ENCODE measurements at places on chromosomes 7 and 10. TPM values are rescaled to one million over a fixed set of nuclear protein-coding genes. Genes with fewer than 3 reads are reported as not detected.

The SEC31B gene
- total RNA-seq, result 2.7 TPM

The IGF2BP3 gene
- 32.5 TPM for total RNA-seq

The RBM48 gene
- 6.4 TPM for total RNA-seq

The KCND2 gene
- total RNA-seq, result not detected

All from A549 treated with Mapracorat at 1 μM for 4 hours (cell line).